ENCODE measurements at places on chromosomes 3 and 15. TPM values are rescaled to one million over a fixed set of nuclear protein-coding genes. Genes with fewer than 3 reads are reported as not detected.

- DNase-seq: no peak
Observed at GRCh38 chr3:178714925-178715832, 178.9 kb downstream of the KCNMB2 start.

The CDHR4 gene
- not detected for total RNA-seq

The LINGO1 gene
- total RNA-seq: not detected

GRCh38 chr15:90711842-90712241, 5.3 kb upstream of the BLM start:
- DNase-seq: no peak

The BTLA gene
- total RNA-seq: 0.05 TPM

- no peak for DNase-seq
Observed at GRCh38 chr15:63551400-63551799, 45.8 kb upstream of the FBXL22 start.

- no peak for DNase-seq
Observed at GRCh38 chr3:148757238-148758215, 59.8 kb downstream of the AGTR1 start.

- DNase-seq: no peak
Observed at GRCh38 chr15:46409841-46410301, 775.0 kb downstream of the SQOR start.

DNA sequence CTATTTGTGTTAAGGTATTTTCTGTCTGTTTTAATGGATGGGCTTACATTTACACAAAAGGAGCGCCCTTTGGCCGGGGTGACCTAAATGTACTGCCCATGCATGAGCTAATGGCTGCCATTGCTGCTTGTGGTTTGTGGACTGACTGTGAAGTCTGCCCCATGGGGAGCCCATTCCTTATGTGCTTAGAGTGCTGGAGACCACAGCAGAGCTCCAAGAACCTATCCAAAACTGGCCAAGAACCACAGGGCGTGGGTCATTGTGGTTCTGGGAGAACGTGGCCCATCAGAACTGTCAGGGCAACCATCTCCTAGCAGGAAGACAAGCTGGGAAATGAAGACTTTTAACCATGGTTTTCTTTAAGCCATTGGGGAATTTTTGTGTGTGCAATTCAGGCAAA, 105.3 kb downstream of the CHDH start:
- DNase-seq: no peak

The CLPX gene
- 69.3 TPM for total RNA-seq

- DNase-seq: no peak
Observed at GRCh38 chr15:34331809-34332208, 5.8 kb downstream of the SLC12A6 start.

The BLM gene
- total RNA-seq: 8.7 TPM

The CTXN2 gene
- not detected for total RNA-seq

GRCh38 chr3:169348276-169348675, 315.2 kb downstream of the MECOM start:
- no peak for DNase-seq
